HFFc6 (cell line): ENCODE measurements at places on chromosomes 2 and 18. TPM values are rescaled to one million over a fixed set of nuclear protein-coding genes. Genes with fewer than 3 reads are reported as not detected.

The SMCHD1 gene
- total RNA-seq = 19.4 to 28.3 TPM (median 26.7 TPM) in 3 replicates

The MPP4 gene
- 3.0 to 5.5 TPM (median 4.1 TPM) in 3 replicates for total RNA-seq

DNA sequence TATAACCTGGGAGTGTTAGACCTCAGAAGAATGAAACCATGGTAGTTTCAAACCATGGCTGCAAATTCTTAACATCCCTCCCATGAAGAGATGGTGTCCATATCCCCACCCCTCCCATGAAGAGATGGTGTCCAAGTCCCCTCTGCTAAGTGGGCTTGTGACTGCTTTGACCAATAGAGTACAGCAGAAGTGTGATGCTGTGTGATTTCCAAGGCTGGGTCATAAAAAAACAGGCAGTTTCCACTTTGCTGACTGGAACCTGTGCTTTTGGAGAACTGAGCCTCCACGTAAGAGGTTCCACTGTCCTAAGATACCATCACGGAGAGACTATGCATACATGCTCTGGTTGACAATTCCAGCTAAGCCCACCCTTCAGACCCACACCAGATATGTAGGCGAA is 65.5 kb downstream of the MRO start:
- no peak for DNase-seq

GRCh38 chr18:76476665-76477561 is 18.1 kb downstream of the ZNF516 start:
- DNase-seq = peak; percentile 96

The GPD2 gene
- total RNA-seq = 44.5 and 56.4 TPM in 2 replicates

The ALK gene
- total RNA-seq = not detected in 3 replicates

The FAM237A gene
- total RNA-seq = not detected in 3 replicates

DNA sequence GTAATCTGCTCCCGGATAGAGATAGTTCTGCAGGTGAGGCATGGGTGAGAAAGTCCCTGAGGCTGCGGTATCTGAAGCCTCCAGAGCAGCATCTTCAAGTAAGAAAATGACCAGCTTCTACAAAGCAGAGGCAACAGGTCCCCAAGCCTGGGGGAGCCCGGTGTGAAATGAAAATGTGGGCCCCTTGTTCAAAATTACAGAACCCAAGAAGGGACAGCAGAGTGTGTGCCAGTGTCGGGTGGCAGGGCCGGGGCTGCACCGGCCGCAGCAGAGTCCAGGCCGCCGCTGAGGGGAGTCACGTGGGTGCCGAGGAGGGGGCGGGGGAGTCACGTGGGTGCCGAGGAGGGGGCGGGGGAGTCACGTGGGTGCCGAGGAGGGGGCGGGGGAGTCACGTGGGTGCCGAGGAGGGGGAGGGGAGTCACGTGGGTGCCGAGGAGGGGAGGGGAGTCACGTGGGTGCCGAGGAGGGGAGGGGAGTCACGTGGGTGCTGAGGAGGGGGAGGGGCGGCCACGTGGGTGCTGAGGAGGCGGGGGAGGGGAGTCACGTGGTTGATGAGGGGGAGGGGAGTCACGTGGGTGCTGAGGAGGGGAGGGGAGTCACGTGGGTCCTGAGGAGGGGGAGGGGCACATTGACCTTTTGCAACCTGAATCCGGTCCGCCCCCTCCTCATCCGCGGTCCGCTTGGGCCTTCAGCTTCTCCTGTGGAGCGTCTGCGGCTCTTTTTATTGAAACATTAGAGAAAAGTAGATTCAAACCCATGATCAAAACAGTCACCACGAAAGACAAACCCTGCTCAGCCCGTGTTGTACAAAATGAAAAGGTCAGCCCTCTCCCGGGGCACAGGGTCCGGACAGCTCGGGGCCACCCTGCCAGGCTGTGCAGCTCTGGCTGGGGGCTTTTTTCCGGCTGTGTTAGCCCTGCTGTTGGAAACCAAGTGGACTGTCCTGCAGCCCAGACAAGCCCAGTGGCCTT is 10.4 kb downstream of the COLEC11 start:
- DNase-seq = no peak

The SCTR gene
- total RNA-seq = not detected in 2 replicates

The DSC2 gene
- not detected in 2 replicates for total RNA-seq

DNA sequence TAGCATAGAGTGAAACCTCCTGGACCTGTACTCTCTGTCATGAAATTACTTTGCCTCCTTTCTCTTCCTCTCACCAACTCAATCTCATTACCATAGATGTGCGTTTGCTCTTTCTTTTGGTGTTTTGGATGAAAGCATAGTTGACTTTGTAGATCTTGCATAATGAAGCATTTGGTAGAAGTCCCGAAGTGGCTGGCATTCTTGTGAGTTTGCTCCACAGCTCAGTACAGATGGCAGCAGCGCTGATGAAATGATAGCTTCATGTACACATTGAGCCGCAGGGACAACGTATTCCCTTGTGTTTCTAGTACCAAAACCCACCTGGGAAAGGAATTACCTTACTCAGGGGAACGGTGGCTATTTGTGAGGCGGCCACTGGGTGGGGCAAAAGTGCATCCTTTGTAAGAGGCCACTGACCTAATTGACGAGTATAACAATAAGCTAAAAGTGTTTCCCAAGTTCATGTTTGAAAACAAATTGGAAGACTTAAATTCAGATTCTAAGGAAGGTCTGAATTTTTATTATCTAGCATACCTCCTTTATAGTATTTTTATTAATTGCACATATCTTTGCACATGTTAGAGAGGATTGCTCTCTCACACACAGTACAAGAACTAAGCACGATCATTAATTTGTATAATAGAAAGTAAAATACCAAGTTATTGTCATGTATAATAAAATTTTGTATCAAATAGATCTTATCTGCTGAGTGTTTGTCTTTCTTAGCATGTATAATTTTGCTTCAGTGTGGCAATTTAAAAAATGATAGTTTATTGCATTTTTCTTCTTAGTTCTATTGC is 25.4 kb upstream of the CDH7 start:
- no peak for DNase-seq

DNA sequence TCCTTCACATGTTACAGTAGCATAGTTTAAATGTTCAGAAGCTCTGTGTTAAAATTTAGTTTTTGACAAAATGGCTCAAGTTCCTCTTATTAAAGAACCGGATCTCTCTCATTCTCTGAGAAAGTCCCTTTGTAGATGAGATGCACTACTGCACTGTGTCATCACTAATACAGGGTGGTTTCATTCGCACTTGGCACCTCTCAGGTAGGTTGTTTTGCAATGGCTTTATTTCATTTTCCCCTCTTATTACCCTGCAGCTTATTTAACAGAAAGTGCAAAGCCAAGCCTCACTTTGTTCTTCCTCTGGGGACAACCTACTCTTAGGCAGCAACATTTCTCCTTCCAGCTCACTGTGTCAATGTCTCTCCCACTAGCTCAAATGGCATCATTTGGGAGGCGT is 185.1 kb downstream of the DLGAP1 start:
- DNase-seq = no peak

DNA sequence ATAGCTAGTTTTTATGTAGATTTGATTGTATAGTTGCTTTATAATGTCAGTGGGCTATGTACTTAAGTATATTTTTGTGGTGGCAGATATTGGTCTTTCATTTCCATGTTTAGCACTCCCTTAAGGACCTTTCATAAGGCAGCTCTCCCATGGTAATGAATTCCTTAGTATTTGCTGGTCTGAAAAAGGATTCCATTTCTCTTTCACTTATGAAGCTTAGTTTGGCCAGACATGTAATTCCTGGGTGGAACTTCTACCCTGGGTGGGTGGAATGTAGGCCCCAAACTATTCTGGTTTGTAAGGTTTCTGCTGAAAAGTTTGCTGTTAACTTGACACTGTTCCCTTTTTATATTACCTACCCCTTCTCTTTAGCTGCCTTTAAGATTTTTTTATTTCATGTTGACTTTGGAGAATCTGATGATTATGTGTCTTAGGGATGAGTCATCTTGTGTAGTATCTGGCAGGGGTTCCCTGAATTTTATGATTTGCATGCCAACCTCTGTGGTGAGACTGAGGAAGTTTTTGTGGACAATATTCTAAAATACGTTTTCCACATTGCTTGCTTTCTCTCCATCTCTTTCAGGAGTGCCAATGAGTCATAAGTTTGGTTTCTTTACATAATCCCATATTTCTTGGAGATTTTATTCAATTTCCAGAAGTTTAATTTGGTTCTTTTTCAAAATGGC is 65.4 kb upstream of the VRK2 start:
- DNase-seq = peak; percentile 67
